ENCODE measurements at places on chromosomes 1 and 21.

DNA sequence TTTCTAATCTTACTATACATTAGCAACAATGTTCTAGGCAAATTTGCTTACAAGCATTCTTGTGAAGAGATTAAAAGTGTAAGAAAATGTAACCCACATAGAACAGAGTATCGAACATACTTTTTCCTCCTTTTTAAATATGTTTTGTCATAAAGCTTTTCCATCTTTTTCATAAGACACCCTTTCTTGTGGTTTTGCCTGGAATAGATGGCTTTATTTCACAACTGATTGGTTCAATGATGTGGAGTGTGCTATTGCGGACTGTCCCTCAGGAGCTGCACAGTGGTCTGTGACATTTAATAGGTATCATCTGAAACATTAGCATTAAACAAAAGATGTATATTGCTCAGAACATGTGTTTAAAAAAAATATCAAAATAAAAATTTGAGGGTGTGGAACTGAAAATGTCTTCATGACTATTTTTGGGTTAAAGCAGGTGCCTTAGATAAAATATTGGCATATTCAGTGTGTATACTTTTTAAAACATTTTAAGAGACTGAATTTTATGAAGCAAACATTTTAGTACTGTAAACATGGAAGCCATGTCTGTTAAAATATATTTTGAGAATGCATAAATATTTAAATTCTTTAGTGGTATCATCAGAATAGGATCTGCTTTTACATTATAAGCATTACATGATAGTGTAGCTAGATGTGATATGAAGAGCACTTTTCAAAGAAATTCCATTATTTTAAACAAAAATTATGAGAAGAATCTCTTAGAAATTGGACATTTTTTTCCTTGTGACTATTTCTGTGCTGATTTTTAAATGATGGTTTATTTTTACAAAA, 48.3 kb upstream of the C1orf146 start:
- DNase-seq, result no peak

DNA sequence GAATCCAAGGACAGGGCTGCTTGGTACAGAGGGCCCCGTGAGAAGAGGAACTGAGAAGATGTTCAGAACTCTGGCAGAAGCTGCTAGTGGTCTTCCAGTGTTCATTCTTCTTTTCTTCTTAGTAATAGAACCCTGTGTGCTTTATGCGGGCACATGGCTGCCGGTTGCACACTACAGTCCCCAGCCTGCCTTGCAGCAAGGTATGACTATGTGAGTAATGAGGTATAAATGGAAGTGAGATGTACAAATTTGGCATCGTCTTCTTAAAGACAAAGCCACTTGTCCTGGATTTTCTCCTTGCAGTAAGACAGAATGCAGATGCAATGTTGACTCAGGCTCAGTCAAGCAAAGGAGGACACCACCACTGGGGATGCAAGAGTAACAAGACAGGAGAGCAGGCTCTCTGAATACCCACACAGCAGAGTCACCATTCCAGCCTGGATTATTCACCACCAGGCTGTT, 15.0 kb upstream of the ATP1B1 start:
- DNase-seq, result no peak

DNA sequence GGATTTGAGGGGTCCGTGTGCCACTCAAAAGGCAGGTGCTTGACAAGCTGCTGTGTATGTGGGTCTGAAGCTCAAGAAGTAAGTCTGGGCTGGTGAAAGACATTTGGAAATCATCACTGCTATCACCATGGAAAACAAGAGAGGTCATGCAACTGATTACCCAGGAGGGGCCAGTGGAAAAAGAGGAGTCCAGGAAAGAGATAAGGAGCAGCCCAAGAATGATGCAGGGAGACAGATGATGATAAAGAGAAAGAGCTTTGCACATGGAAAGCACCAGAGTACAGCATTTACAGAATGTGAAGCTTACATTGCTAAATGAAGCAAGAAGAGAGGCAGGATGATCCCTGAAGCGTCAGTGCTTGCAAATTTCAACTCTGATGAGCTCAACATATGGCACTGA, 203.2 kb downstream of the SETD4 start:
- no peak for DNase-seq

DNA sequence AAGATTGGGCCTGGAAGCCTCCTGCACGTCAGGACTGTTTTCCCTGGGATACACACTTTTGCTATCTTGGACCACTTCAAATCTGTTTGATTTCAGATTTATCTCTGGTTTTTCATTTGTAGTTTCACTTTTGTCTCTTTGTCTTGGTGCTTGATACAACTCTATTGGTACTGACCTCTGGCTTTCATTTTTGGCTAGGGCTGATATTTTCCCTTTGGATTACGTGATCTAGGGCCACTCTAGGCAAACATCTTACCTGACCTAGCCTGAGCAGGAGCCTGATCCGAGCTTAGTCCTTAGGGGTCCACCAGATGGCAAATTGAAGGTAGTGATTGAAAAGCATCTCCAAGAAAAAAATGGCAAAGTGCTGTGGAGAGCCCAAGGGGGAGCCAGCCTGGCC, 39.6 kb downstream of the ZBTB18 start:
- no peak for DNase-seq

DNA sequence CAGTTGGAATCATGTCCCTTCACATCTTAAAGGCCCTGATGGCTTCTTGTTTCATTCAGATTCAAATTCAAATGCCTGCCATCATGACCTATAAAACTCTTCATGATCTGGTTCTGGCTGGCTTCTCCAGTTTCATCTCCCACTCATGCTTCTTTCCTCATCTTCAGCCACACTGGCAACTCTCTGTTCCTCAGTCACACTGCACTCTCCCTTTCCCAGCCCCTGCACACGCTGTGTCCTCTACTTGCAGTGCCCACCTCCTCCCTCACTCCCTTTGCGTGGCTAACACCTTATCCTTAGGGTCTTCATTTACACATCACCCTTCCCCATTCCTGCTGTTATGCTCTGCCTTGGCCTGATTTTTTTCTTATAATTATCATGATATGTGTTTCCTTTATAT, 120.6 kb upstream of the LMO4 start:
- no peak for DNase-seq

GRCh38 chr1:11594625-11595024, 59.6 kb downstream of the FBXO2 start:
- no peak for DNase-seq

DNA sequence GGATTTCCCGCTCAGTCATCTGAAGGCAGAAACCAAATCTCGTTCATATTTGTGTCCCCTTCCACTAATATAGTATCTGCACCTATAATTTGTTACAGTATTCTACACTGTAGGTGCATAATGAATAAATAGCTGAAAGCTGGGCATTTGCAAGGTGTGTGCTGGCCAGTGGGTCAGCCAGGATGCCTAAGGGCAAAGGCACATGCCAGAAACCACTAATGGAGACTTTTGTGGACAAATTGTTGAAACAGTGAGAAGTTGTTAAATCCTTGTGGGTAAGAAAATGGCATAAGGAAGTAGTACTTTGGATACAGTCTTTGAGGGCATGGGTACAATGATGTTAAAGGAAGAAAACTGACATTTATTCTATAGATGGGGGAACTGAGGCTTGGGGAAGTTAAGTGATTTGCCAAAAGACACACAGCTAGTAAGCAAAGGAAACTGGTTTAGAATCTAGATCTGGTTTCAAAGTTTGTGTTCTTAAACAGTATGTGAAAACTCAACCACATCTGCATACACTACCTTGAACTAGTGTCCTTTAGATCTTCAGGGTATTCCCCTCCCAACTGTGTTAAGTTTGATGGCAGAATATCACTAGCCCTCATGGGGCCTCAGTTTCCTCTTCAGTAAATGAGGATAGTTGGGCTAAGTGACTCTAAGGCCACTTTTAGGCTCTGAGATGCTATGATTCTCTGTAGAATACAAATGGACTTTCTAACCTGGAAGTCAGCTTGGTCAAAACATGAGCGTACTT, 26.5 kb upstream of the LRRC8C start:
- DNase-seq, result no peak

DNA sequence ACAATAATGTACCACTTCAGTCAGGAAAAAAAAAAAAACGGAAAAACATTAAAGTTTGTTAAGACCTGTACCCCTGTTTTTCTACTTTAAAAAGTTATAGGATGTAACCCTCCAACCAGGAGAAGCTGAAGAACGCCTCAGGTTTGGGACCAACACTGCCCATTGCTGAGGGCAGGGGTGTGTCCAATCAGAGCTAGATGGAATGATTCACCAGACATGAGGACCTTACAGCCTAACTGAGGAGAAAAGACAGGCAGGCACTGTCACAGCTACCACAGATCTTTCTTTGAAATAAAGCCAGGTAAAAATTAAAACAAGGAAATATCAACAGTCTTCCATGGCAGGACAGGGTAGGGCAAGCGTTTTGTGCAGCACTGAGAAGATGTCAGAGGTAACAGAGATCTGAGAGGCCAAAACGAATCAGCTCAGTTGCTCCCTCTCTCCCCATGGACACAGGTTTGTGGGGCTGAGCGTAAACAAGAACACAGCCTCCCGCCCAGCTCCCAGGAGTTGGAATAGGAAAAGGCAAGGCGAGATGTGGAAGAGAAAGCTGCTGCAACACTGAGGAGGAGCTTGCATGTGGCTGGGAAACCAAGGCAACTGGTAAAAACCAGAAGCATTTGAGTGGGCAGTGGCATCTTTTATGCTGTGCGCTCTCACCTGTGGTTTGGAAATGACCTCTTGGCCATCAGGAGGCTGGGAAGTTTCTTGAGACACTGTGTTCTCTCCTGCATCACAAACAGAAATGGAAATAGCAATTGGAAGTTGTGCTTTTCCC, 34.0 kb downstream of the SEC16B start:
- DNase-seq, result no peak

DNA sequence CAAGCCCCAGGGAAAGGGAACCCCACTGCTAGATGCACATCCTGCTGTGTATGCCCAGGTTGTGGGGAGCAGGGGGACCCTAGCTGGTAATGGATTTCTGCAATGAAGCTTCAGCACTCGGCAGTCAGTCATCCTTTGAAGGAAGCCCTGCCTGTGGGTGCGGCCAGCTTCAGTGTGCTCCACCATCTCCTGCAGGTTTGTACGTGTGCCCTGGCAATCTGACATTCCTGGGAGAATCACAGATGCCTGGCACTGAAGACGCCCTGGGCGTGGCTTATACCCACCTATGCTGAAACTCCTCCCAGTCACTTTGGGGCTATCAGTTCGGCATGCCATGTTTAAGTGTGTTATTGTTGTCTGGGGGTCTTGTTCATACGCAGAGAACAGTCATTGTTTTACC, 6.8 kb downstream of the SPRR5 start:
- no peak for DNase-seq

DNA sequence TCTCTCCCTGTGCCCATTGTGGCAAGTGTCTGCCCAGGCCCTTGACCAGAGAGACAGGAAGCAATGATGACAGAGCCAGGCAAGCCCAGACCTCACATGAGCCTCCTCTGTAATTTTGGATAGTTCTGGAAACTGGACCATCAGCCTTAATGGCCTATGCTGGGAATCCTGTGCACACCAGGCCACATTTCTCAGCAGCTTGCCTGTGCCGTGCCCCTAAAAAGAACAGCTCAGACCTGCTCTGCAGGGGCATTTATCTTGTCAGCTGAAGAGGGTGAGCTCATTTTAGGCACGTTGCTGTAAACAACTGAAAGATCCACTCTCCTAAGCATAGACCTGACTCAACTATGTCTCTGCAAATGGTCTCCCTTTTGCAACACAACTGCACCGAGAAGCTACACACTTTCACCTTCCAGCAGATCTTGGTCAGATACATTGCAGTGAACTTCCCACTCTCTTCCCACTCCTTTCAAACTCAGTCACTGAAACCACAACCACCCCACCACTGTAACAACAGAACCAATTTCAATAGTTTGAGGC, 53.5 kb upstream of the BACH1 start:
- no peak for DNase-seq

DNA sequence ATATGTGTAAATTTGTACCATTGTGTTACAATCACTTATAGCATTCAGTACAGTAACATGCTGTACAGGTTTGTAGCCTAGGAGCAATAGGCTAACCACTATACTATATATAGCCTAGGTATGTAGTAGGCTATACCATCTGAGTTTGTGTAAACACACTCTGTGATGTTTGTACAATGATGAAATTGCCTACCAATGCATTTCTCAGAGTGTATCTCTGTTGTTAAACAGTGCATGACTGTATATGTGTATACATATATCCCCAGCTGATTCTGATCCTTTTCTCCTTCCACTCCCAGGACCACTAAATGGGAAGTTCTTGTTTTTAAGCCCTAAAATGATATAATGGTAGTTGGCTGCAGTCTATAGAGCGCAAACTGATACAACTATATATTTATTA, 7.8 kb downstream of the GNPAT start:
- no peak for DNase-seq

DNA sequence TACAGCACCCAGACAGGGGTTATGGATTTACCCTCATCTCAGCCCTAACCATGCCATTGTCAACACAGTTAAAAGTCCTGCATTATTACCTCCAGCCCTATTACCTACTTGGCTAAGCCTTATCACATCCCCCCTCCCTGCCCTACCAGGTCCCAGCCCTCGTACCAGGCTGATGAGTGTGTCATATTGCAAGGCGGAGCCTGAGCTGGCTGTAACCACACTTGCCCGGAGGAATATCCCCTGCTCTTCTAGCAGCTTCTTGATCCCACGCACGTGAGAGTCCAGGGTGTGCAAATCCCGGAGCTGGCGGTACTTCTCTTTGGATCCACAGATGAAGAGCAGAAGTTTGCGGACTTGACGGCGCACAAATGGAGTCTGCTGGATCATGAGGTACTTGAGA, 87.4 kb downstream of the UBR4 start:
- DNase-seq, result no peak

GRCh38 chr1:119372503-119373086, 4.0 kb downstream of the HAO2 start:
- peak; percentile 34 for DNase-seq

DNA sequence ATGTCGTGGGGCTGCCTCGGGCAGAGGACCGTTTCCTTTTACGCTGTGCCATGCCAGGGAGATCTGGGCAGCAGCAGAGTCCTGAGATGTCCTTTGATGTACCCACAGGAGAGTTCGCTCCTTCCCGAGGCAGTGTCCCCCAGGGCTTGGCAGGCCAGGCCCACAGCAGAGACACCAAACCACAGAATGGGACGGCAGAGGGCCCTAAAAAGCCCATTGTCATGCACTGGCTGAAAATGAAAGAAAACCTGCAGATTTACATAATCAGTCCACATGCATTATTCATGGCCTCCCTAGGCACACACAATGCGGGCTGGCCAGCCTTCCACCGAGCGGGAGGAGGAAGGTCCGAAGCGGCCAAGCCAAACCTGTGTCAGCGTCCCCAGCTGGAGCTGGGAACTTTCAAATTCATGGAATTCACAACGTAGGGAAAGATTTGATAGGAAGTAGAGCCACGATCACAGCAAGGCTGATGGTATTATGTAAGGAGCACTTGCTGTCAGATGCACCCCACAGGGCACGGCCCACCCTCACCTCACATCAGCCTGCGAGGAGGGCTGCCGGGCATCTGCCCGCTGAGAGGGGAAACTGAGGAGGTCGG, 25.3 kb upstream of the EFHD2 start:
- no peak for DNase-seq

DNA sequence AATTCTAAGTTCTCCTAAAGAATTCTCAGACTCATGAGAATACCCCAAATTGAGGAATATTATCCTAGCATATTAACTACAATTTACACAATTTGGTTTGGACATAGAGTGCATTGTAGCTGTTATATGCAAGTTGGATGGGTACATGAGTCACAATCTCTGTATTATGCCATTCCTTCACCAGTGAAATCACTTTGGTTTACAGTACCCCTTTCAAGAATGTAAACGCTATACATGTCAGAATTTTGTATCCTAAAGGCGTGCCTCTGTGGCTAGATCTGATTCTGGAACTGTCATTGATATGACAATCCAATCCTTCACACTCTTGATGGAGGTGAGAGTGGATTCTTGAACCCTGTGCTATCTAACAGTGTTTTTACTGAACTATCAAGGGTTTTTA, 6.7 kb upstream of the IL10RB start:
- DNase-seq, result no peak

Measured in NCI-H1048 (cell line).